Karpas-422 (cell line): ENCODE measurements at places on chromosomes 6 and 20. TPM values are rescaled to one million over a fixed set of nuclear protein-coding genes. Genes with fewer than 3 reads are reported as not detected.

DNA sequence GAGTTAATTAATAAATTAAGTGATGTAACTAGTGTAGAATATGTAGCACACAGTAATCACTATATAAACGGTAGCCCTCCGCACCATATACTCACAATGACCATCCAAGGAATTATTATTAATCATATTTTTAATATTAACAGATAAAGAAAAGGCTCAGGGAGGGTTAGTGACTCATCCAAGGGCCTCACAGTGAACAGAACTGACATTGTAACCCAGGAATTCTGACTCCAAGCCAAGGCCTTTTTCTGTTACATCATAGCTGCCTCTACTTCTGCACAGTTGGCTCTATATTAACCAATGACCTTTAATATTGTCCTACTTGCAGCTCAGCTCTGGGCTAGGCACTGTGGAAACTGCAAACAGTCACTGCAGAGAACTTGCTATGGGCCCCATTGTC lies 117.5 kb upstream of the SIRPG start:
- H3K4me3 ChIP-seq, result no peak overlapping the region
- no peaks in the 10 kb centered on the region for H3K27me3 ChIP-seq
- H3K27ac ChIP-seq, result no peak overlapping the region
- peaks cover 12% of the 10 kb centered on the region for H3K4me1 ChIP-seq
- no peak for DNase-seq

Gene IPCEF1
- total RNA-seq, result not detected in 2 replicates

DNA sequence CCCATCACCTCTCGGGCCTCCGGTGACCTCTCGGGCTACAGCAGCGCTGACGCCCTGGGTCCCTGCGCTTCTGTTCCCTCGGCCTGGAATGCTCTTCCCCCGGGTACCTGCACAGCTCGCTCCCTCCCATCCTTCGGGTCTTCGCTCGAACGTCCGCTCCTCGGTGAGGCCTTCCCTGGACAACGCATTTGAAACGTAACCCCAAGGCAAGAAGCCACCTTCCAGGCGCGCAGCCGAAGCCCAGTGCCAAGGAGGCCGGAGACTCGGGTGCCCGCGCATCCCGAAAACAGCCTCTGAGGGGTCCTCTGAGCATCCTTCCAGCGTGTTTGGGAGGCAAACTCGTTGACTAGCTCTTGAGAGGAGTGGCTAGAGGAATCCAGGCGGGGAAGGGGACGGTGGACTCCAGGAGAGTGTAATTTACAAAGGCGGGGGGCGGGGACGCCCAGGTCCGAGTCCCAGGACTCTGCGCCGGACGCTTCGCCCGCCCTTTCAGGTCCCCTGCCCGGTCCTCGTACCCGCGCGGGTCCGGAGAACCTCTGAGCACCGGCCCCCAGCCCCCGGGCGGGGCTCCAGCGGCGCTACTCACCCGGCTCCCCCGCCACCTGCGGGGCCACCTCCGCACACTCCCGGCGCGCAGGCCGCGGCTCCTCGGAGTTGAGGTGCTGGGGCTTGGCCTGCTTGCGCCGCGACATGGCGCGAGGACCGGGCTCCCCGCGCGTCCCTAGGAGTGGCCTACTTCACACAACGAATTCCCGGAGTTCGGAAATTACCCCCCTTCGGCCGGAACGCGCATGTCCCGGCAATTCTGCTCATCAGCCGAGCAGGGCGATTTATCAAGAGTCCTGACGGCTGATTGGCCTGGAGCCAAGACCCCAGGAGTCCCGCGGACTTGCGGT lies 86.8 kb downstream of the ZFP64 start:
- no peak for DNase-seq
- H3K27ac ChIP-seq, result no peak overlapping the region
- H3K27me3 ChIP-seq, result no peaks in the 10 kb centered on the region
- H3K4me1 ChIP-seq, result no peaks in the 10 kb centered on the region
- no peak overlapping the region for H3K4me3 ChIP-seq
- no peaks in the 10 kb centered on the region for H3K36me3 ChIP-seq

DNA sequence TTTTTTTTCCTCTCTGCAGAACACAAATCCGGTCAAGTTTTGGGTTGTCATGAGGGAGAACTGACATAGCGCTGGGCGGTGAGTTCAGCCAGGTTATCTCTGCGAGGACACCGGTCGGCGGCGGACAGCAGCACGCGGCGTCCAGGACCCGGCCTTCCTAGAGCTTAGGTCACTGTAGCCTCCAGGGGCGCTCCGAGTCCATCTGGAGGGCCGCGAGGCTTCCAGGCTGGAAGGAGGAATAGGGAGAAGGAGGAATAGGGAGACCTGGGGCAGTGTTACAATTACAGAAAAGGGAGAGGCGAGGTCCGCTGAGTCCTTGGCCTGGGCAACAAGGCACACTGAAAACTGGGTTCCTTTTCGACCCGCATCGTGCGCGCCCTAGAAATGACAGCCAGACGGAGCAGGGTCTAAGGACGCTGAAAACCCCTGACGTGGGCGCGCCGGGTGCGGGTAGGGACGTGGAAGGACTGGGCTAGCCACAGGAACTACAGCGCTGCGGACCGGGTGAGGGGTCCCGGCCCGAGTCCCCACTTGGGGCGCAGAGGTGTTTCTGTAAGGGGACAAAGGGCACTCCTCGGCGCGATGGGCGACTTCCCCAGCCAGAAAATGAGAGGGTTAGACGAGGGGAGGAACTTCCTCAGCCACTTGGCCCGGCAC lies 536 bp upstream of the FNDC1 start:
- peaks cover 53% of the 10 kb centered on the region for H3K4me1 ChIP-seq
- H3K36me3 ChIP-seq, result no peaks in the 10 kb centered on the region
- H3K27ac ChIP-seq, result no peak overlapping the region

Gene SCUBE3
- not detected in 2 replicates for total RNA-seq

DNA sequence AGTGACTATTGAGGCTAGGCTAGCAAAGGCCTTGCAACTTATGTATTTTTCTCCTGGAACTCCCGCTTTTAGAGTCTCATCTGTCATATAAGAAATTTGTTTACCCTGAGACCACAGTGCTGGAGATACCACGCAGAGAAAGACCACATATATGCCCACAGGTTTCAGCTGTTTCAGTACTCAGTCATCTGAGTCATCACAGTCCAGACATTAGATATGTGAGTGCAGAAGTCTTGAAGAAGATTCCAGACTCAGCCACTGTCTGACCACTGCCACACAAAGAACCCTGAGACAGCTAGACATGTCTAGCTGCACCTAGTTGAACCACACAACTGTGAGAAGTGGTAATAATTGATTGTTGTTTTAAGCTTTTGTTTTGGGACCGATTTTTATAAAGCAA lies 648.3 kb downstream of the EPM2A start:
- H3K27ac ChIP-seq, result no peak overlapping the region
- no peak for DNase-seq
- peaks cover 8% of the 10 kb centered on the region for H3K4me1 ChIP-seq
- no peaks in the 10 kb centered on the region for H3K36me3 ChIP-seq

Gene PGC
- not detected in 2 replicates for total RNA-seq

Gene PHF20
- total RNA-seq, result 27.8 and 41.7 TPM in 2 replicates

DNA sequence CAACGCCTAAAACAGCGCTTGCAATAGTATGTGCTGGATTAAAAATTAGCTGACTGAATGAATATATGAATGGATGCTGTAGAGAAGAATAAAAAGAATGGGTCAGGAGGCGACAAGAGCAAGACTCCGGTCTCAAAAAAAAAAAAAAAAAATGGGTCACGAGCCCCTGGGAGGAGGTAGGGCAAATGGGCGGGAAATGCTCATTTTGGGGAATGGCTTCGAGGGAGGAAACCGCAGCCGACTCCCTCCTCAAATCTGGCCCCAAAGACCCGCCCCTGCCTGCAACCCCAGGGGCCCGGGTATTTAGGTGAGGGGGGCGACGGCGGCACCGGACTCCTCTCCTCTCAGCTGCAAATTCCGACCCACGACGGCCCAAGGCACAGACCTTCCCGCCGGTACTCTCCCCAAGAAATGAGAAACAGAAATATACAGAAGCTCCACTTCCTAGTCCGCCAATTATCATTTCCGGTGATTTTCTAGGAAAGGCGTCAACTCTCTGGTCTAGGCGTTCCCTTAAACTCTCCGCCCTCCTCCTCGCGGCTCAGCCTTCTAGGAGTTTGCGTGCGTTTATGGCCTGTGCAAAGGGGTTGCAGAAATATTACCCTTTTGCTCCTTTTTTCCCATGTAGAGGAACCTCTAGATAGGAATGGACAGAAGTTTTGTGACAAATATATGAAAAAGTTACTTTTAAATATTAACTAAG lies at the start of gene ZNF311:
TSS of gene ZNF311 (minus strand) at position 133 of the 703 bp plus-strand sequence. CDS start 1,361 bp downstream, outside the sequence.
- no peak within 1 kb of the TSS for H3K4me3 ChIP-seq
- H3K27me3 ChIP-seq, result no peaks in the 10 kb centered on the region
- no peaks in the 10 kb centered on the region for H3K36me3 ChIP-seq
- DNase-seq, result no peak
- no peaks in the 10 kb centered on the region for H3K4me1 ChIP-seq

DNA sequence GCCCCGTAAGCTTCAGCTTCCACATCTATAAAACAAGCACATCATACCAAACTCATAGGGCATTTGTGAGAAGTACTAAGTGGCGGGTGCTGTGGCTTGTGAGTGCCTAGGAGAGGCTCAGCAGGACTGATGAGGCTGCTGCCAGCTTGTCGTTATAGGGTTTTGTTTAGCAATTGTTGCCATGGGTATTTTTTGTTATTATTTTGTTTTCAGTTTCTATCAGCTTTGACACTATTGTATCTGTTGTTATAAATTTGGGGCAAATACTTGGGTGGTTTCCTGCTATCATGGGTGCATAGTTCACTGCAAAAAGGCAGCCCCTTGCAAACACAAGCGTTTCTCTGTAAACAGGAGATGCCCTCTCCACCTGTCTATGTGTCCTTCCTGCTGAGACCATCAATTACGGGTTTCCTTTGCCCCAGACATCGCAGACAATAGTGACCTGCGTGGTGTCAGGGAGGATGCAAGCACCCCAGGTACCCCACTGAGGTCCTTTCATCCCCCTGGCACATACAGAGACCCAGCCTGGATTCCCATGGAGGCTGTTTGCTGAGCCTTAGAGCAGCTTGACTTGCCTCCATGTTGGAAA lies 3.1 kb upstream of the CCDC167 start:
- DNase-seq, result no peak
- no peak overlapping the region for H3K4me3 ChIP-seq
- no peaks in the 10 kb centered on the region for H3K36me3 ChIP-seq
- no peak overlapping the region for H3K27ac ChIP-seq
- peaks cover 35% of the 10 kb centered on the region for H3K4me1 ChIP-seq

DNA sequence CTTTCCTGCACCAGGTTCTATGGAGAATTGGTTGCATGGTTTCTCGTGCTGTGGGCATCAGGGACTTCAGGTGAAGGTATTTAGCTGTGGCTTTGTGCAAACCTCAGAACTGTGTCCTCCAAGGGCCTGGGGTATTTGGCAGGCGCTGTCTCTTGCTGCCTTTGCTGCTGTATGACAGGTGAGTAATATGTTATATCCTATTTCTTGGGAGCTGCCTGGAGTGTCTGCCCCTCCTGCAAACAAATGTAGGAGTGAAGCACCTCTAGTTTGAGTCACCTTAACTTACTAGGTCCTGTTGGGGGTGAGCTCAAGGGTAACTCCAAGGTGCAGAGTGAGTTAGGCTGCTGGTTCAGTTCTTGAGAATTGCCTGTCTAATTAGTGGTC lies 177.7 kb upstream of the RNF24 start:
- no peak overlapping the region for H3K27ac ChIP-seq
- H3K36me3 ChIP-seq, result no peaks in the 10 kb centered on the region
- DNase-seq, result no peak
- H3K4me1 ChIP-seq, result no peaks in the 10 kb centered on the region
- no peaks in the 10 kb centered on the region for H3K27me3 ChIP-seq

DNA sequence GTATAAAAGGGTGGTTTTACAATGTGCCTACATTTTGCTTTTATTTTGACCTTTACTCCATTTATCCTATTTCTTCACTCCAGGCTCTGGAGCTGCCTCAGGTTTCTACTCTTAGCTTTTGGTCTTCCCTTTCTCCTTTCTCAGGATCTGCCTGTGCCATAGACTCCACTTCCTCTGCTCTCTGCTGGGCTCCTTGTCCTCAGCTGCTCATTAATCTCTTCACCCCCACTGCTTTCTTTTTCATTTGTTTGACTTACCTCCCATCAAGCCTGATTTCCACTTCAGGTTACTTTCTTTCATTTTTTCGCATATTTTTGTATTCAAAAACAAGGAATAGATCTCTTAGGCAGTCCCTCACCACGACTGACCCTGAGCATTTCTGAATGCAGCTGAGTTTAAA lies 106.8 kb downstream of the COL19A1 start:
- no peaks in the 10 kb centered on the region for H3K4me1 ChIP-seq
- H3K27ac ChIP-seq, result no peak overlapping the region
- no peak for DNase-seq
- no peaks in the 10 kb centered on the region for H3K36me3 ChIP-seq
- H3K4me3 ChIP-seq, result no peak overlapping the region

- H3K4me3 ChIP-seq, result no peak overlapping the region
- H3K36me3 ChIP-seq, result no peaks in the 10 kb centered on the region
- peaks cover 13% of the 10 kb centered on the region for H3K4me1 ChIP-seq
- H3K27ac ChIP-seq, result no peak overlapping the region
- no peak for DNase-seq
Observed at GRCh38 chr6:2754393-2754792, 3.7 kb upstream of the MYLK4 start.

Gene TMC2
- total RNA-seq, result not detected in 2 replicates

DNA sequence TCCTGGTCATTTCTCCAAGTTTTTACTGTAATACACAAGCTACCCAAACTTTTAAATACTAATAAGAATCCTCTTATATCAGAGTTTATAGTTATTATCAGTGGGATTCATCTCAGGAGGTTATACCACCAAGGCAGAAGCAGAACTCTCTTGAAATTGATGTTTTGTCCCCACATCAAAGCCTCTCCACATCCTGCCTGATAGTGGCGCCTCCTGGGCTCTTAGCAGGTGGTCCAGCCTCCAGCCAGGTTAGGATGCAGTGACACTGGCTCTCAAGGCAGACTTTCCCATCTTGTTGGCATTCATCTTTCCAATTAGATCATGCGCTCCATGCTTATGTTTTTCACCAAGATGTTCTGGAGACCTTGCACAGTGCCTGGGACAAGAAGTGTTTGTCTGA lies 81.8 kb upstream of the INSM1 start:
- no peaks in the 10 kb centered on the region for H3K36me3 ChIP-seq
- H3K4me3 ChIP-seq, result no peak overlapping the region
- no peak overlapping the region for H3K27ac ChIP-seq
- H3K27me3 ChIP-seq, result no peaks in the 10 kb centered on the region

Gene BEND3
- 6.2 and 7.7 TPM in 2 replicates for total RNA-seq

Gene MLN
- total RNA-seq, result not detected in 2 replicates

- DNase-seq, result no peak
- H3K4me1 ChIP-seq, result no peaks in the 10 kb centered on the region
- H3K4me3 ChIP-seq, result no peak overlapping the region
- 0 out of 2 replicates have a peak, but pooled peaks cover 2% of the 10 kb centered on the region for H3K27me3 ChIP-seq
Observed at GRCh38 chr6:138103871-138104270, 3.3 kb downstream of the PERP start.

- peak overlapping the region; percentile 57; the same call in 1 of the 2 replicates for H3K27ac ChIP-seq
- DNase-seq, result peak; percentile 56
- peaks cover 36% of the 10 kb centered on the region for H3K4me1 ChIP-seq
- peak overlapping the region; percentile 98 for H3K4me3 ChIP-seq
- peaks cover 10% of the 10 kb centered on the region for H3K36me3 ChIP-seq
- H3K27me3 ChIP-seq, result no peaks in the 10 kb centered on the region
Observed at GRCh38 chr6:127343809-127344659, 625 bp upstream of the ECHDC1 start.

Gene TMEM244
- not detected in 2 replicates for total RNA-seq
